Stimulated activated CD8-positive, alpha-beta memory T cell treated with anti-CD3 and anti-CD28 coated beads, Interleukin-7, amount 100 ng/mL, for 1 hour (primary cell): ENCODE measurements at places on chromosomes 2 and 18.

DNA sequence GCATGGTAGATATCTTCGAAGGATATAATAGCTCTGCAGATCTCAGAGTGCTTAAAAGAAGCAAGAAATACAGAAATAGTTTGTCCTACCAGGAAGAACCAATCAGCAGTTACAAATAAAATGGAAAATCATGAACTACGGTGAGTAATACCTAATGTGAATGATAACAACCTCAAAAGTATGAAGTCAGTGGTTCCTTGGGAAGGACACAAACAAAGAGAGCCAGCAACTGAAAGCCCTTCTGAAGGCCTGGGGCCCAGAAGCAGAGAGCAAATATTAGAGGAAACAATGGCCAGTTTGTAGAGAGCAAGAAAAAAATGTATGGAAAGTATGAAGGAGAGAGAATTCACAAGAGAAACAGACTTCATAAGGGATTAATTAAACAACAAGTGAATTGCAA lies 226.8 kb upstream of the CHST9 start:
- DNase-seq: no peak

DNA sequence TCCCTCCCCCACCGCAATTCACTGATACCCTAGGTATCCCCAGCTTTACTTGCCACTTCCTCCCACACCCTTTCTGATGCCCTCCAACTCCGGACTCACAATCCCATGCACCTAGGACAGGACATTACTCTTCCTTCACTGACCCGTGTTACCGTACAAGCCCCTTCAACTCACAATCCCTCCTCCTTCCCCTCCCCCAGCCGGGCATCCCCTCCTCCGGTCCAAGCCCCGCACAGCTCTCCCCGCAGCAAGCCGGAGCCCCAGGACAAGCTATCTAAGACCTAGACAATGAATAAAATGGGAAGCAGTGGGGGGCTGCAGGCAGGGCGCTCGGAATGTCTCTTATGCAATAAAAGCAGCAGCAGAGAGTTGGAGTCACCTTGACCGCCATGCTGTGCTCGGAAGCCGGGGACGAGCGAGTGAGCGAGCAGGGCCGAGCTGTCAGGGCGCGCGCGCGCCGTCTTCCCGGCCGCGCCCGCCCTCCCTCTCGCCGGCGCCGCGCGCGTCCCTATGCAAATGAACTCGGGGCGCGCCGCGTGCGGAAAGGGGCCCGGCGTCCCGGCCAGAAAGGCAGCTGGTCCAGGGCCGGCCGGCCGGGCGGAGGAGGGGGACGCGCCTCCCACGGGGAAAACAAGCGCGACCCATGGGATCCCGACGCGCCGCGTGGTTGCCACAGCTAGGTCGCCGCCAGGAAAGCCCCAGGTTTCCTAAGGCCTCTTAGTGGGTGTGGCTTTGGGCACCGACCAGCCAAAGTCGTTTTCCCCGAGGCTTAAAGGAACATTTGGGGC lies at the start of gene SLC25A12:
Gene SLC25A12, minus strand, starts transcription at position 421 of the 788 bp plus-strand sequence. Its CDS starts 30 bp downstream, at position 391.
- peak; percentile 48 for DNase-seq

DNA sequence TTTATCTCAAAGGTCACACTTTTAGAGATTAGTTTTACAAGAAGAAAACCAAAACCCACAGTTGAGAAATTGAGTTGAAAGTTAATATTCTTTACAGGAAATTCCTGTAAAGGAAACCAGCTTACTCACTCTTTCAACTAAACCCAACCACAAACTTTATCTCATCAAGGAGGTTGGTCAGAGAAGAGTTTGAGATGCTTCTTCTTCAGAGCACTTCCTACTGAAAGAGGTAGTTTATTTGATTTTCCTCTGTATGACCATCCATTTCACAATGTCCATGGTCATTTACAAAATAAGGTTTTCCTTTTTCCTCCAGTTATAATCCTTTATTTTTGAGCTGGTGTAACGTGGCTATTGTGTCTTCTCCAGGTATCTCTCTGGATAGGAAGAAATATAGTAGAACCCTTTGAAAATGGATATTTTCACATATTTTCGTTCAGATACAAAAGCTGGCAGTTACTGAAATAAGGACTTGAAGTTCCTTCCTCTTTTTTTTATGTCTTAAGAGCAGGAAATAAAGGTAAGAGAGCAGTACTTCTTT lies 4.5 kb upstream of the IL18RAP start:
- no peak for DNase-seq

DNA sequence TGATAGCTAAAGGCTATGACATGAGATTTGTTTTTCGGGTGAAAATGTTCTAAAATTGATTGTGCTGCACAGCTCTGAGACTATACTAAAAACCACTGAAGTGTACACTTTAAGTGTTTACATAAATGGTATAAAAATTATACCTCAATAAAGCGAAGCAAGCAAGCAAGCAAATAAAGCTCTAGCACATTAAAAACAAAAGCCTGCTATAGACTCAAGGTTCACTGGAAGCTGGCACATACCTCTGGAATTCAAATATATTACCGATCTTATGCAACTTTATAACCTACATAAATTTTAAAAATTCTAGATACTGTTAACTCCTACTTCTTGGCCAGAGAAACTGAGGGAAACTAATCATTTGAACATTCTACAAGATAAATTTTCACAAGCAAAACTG lies 20.1 kb downstream of the PELI1 start:
- DNase-seq: no peak

- DNase-seq: no peak
These were observed 17.0 kb downstream of the COL5A2 start for GRCh38 chr2:189162566-189162965.

- no peak for DNase-seq
These were observed 714 bp downstream of the ASXL3 start for GRCh38 chr18:33578518-33579348.

DNA sequence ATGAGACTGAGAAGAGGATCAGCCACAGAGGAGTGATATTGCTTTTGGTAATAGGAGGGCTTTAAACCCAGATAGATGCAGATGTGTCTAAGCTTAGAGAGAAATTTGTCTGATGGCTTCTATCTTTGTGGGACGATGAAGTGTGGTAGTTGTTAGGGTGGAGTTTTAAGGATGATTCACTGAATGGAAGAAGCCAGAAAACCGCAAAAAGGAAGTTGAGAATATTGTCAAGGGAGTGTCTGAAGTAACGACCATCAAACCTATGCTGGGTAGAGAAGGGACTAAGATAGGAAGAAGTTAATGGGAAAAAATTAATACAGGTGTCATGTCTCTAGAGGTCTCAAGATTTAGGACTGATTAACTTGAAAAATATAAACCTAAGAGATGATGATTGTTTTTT lies 195.6 kb upstream of the MC4R start:
- DNase-seq: no peak

GRCh38 chr18:74796211-74796610 lies 198.5 kb downstream of the ZNF407 start:
- no peak for DNase-seq

GRCh38 chr2:120545521-120546047 lies 190.1 kb upstream of the GLI2 start:
- DNase-seq: no peak

- DNase-seq: no peak
These were observed 21.1 kb upstream of the EMILIN2 start for GRCh38 chr18:2825613-2826175.

DNA sequence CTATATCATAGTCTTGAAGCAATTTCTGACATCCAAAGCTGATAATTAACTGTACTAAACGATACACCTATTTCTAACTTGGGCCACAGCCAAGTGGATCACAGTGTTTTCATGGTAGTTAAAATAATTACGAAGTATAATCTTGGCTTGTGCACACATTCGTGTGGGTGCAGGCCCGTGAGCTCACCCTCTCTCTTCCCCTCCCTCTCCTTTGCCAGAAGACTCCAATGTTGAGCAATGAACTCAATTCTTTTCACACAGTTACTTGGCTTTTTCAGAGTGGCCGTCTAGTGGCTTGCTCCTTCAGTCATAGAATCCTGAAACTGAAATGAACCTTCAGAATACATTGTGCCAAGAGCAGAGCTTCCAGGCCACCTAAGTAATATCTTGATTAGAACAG lies 178.7 kb downstream of the NCKAP5 start:
- no peak for DNase-seq

DNA sequence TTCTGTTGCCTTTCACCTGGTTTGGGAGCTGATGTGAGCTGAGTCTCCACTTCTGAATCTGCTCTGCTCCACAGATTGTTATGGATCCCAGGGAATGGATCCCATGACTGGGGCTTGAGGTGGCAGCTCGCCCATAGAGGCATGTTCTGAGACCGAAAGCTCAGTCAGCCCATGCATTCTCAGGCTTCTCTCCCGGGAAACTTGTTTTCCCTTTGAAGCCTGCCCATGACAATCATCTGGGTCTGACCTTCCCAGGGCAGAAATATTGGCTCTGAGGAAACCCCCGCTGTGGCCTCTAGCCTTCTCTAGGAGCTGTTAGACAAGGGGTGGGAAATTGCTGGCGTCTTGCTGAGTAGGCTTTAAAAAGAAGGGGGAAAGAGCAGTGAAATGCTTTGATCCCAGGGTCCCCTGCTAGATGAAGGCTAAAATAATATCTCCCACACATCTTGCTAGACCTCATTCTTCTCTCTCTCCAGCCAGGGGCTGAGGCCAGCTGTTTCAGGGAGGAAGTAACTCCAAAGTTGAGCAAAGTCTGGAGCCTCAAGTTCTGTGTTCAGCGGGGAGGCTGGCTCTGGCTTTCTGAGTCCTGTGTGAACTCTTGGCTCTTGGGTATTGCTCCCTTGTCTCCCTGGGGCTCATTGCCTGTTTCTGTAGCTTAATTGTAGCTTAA lies 2.0 kb downstream of the VAMP8 start:
- no peak for DNase-seq

DNA sequence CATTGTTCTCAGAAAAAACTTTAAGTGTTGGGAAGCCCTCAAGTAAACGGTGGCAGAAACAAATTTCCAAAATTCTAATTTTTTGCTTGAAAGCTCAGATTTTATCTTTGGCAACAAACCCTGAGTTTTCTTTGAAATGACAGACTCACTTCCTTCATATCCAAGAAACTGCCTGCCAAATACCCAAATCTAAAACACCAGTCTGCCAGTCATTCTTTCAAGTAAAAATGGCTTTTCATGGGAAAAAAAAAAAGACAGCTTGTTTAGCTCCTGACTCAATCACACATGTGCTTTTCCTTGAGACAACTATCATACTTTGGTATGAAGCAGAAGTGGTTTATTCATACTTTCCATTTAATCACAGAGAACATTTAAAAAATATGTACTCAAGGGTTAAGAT lies 40.6 kb upstream of the CSRNP3 start:
- no peak for DNase-seq

DNA sequence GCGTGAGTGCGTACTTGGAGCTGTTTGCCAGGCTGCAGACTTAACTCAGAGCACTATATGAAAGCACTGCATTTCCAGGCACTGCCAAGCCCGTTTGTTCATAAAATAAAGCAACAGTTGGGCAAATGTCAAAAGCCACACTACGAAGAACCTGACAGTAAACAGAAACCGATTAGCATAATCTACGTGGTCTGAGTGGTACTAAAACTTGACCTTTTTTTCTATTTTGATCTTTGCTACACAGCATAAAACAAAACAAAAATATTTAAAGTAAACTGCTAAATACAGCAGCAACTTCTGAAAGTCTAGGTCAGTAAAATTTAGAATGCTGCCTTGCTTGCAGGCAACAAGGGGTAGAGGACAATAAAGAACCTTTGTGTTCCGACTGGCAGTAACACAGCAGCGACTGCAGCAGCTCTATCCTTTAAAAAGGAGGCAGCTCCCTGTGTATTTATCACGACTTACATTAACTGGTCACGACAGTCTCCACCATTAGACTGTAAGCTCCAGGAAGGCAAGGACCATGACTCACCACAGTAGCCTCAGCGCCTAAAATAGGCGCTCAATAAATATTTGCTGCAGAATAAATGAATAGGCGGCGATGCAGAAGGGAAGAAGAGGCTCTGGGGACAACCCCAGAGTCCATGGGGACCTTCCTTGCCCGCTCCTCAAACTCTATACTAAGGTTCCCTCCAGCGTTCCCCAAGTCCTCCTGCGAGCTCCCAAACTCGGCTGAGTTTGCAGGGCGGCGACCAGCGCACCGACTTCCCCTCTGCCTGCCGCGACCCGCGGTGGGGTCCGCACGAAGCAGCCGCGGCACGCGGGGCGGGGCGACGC lies 902 bp downstream of the SS18 start:
- DNase-seq: no peak

GRCh38 chr2:109429567-109430328 lies 184.0 kb downstream of the SEPTIN10 start:
- no peak for DNase-seq

- no peak for DNase-seq
These were observed 9.6 kb downstream of the CYB5A start for GRCh38 chr18:74281980-74282754.

GRCh38 chr18:47912794-47913585 lies 17.5 kb downstream of the SMAD2 start:
- DNase-seq: no peak

DNA sequence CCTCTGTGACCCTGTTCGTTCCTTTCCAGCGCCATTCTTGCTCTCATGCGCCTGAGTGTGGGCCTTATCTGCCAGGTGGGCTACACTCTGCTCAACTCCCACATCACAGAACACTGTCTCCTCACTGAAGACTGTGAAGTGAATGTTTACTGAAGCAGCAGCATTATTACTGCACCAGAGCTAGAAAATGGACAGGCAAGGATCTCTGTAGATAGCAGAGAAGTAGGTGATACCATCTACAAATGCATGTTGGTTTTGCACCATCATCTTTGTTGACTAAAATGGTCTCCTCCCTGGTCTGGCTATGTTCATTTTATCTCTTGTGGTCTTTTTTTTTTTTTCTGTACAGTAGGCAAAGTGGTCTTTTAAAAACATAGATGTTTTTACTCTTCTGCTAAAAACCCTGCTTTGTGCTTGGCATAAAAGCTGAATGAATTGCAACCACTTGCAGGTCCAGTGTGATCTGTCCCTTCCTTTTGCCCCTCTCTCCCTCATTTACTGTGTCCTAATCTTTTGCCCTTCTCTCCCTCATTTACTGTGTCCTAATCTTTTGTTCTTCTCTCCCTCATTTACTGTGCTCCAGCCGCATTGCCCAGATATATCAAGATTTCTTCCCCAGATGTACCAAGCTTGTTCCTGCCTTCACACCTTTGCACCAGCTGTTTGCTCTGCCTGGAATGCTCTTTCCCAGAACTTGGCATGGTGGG lies 35.4 kb downstream of the BABAM2 start:
- DNase-seq: no peak

DNA sequence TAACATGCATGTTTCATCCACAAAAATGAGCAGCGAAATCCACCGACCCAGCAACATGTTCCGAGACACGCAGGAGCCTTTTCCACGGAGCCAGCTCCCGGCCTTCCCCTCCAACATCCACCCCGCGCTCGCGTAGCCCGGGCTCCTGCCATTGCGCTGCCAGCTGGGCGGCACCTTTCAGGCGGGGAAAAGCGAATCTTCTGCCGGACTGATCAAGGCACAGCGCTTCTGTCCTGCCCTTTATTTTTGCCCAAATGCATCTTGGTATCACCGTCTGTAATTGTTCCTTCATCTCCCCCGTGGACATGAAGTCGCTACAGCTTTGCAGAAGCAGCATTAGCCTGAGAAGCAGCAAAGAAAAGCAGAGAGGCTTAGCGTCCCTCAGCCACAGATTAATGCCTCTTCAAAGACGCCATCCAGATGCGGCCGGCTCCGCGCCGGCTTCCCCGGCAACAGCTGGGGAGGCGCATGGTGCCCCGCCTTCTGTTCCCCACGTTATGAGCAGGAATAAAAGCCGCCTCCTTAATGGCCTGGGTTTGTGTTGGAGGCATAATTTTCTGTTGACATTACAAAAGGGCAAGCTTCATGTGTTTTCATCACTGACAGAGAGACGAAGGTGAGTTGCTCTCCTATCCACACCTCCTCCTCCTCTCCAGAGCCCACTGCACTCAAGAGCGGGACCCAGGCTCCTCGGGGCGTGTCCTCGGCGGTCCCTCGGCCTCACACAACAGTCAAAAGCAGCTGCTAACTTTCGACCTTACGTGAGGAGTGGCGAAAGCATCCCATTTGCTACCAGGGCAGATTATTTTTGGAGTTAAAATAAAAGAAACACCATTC lies 122.1 kb upstream of the SALL3 start:
- no peak for DNase-seq

- no peak for DNase-seq
These were observed 139.6 kb downstream of the TWIST2 start for GRCh38 chr2:238987352-238987981.
